Right hindlimb (tissue), 1 donor: ENCODE measurements at places on chromosomes 12 and 14.

GRCh38 chr14:51219473-51220448 is 20.3 kb upstream of the TMX1 start:
- no peak for DNase-seq

GRCh38 chr12:73529231-73529630 is 1008.4 kb upstream of the ATXN7L3B start:
- no peak for DNase-seq

DNA sequence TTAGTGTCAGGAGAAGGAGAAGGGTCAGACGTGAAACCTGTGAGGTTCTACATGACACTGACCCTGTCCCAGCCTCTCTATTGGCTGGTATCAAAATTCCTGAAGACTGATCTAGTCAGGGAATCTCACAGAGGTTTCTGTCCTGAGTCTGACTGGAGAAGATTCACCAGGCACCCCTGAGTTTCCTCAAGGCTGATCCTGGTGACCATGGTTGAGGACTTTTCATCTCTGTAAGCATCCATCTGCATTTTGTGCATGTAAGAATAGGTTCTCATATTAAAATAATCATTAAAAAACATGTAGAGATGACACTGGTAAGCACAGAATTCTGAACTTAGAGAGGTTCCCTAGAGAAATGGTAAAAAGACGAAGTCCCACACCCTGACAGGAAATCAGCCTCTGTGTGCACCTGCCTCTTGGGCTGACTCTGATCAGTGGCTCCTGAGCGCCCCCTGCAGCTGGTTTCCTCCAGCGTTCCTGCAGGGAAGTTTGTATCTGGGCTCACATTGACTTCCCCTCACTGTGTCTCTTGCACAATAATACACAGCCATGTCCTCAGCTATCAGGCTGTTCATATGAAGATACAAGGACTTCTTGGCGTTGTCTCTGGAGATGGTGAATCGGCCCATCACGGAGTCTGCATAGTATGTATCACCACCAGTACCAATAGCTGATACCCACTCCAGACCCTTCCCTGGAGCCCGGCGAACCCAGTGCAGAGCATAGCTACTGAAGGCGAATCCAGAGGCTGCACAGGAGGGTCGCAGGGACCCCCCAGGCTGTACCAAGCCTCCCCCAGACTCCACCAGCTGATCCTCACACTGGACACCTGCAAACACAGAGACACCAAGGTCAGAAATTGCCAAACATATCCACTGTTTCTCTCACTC is 991.9 kb downstream of the TMEM121 start:
- DNase-seq = no peak

DNA sequence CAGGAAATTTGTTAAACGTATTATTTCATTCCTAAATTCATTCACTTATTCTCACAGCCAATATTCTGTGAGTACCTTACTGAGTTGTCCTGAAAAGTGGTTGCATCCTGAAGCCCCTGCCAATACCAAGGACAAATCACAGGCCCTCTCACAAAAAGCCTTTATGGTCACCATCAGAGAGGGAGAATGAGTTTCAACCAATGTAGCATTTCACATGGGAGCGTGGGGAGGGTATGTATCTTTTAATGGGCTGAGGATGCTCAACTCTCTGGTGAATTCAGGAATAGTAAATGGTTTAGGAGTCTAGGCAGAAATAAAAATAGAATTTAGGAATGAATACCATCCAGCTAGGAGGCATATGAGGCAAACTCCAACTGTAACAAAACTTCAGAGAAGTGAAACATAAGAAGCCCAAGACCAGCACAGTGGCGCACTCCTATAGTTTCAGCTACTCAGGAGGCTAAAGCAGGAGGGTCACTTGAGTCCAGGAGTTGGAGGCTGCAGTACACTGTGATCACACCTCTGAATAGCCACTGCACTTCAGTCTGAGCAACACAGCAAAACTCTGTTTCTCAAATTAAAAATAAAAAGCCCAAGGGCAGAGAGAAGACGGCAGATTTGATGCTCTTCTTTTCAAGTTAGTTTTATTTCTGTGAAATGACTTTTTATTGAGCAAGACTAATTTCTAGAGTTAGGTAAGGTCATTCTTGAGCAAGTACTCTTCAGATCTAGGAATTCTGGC is 142.7 kb downstream of the HMGA2 start:
- no peak for DNase-seq

DNA sequence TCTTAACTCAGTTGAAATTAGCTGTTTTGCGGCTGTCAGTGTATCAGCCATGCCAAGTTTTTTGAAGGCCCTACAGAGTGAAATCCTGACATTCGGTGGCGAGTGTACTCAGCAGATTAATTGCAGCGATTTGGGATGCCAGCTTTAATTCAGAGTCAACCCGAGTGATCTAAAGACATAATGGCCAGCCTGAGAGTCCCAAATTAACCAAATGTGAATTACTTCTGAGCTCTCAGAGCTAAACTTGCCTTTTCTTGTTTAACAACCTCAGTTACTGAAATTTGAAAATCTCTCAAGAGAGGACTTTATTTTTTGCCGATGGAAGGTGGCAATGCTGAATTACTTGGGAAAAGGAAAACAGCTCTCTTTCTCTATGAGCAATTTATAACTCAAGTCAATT is 148.5 kb downstream of the GLT1D1 start:
- DNase-seq = no peak

DNA sequence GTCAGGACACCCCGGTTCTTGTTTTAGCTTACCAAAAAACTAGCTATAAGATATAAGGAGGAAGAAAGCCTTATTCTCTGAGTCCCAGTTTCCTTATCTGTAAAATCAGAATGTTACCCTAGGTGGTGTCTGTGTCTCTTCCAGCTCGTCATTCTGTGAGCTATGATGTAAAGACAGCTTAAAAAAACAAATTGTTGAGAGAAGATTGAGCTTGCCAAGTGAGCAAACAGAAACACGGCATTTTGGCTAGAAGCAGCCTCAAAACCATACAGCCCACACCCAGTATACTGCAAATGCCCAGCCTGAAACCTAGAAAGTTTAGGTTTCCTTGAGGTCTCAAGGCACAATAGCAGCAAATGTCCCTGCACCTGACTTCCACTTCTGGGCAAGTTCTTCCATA is 151.4 kb downstream of the SSPN start:
- no peak for DNase-seq

- DNase-seq = no peak
These were observed 13.3 kb upstream of the YBX3 start for GRCh38 chr12:10736463-10736862.

- peak; percentile 25 for DNase-seq
These were observed 28.6 kb downstream of the PACS2 start for GRCh38 chr14:105343194-105343593.

- DNase-seq = peak; percentile 44
These were observed 1330.7 kb upstream of the TMEM132C start for GRCh38 chr12:126936181-126936851.

DNA sequence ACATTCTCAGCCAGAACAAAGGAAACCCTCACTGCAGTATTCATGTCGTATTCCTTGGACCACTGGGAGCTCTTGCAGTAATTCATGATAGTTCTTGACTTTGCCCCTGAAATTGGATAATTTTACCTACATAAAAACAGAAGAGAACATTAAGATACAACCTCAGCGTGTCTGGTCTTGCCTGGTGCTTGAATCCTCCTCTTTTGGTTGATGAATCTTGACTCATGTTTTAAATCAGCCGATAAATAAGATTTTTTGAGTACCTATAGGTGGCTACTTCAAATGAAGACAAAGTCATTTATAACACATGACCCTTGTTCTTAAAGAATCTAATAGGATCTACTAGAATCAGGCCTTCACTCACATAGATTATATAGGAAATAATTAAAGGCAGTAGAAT is 221.0 kb downstream of the PTPRO start:
- DNase-seq = no peak

- no peak for DNase-seq
These were observed 79.0 kb downstream of the PITPNM2 start for GRCh38 chr12:123071857-123072256.

DNA sequence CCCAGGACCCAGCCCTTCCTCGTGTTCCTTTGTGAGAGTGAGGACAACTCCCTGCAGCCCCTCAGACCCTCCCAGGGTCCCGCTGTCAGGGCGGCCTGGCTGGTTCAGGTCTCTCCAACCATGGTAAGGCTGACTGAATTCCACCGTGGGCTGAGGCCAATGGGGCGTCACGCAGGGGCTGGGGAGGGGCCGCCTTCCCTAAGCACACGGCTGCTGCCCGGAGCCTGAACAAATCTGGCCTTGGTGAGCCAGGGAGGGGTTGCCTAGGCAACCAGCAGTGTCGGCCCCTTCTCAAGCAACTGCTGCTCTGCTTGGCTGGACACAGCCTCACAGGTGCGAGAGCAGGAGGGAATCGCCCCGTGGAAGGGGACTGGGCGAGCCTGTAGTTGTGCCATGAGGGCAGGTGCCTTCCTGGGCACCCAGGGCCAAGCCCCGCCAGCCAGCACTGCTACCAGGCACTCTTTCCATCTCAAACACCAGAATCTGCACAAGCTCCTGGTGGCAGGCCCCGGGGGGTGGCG is 37.0 kb upstream of the GALNT9 start:
- no peak for DNase-seq

DNA sequence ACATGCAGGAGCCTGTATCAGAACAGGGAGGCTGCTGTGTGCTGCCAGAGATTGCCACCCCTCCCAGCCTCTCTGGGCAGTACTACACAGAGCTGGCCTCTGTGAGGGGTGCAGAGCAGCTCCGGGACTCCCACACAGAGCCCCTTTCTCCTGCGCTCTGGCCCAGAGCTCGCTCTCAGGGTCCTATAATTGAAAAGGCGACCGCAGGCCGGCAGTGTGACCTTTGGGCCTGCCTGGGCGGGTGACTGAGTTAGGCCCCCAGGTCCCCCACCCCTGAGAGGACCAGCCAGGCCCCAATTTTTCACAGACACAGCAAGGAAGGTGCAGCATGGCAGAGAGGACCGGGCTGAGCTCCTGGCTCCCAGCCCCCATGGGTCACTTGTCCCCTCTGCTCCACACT is 136.4 kb downstream of the ZFP36L1 start:
- peak; percentile 17 for DNase-seq

- no peak for DNase-seq
These were observed 18.0 kb downstream of the MFAP5 start for GRCh38 chr12:8644345-8645248.

DNA sequence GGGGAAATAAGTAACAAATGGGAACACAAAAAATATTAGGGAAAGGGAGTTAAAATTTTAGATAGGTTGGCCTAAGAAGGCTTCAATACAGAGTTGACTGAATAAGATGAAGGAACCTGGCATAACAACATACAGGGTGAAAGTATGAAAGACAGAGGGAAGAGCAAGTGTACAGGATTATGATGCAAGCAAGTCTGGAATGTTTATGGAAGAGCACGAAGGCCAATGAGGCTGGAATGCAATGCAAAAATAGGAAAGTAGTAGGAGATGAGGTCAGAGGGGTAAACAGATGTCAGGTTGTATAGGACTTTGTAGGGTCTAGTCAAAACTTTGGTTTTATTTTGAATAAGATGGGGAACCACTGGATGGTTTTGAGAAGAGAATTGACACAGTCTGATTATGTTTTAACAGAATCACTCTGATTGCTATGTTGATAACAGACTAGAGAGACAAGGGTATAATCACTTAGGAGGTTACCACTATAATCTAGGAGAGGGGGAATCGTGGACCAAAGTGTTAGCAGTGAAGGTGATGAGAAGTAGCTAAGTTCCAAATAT is 96.8 kb downstream of the OSBPL8 start:
- no peak for DNase-seq

DNA sequence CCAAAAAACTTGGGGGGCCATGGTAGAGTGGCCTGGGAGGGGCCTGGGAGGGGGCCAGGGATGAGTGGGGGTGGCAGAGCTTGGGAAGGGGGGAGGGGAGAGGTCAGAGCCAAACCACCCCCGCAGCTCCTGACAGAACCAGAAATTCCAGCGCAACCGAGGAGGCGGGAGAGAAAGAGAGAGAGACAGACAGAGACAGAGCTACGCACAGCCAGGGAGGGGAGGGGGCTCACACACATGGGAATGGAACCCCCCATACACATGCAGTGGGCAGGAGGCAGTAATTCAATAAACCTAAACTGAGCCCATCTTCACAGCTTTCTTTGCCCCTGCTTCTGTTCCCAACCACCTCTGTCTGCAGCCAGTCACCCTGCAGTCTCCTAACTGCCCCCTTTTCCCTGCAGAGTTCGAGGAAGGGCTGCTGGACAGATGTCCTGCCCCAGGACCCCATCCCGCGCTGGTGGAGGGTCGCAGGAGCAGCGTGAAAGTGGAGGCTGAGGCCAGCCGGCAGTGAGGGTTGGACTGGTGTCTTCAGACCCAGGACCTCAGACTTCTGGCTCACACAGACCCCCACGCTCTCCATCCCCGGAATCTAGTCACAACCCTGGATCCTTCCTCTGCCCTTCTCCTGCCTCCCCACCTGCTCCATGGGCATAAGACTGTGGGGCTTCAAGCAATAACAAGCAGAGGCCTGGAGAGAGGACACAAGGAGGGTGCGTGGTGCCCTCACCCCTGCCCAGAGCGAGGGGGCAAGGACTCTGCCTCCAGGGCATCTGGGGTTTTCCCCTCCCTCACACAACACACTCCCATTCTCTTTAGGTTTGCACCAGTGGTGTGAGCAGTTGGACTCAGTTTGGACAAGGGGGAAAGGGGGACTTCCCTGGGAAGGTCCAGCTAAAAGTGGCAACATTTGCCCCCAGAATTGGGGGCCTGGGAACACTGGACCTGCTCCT is 5.6 kb downstream of the NAB2 start:
- DNase-seq = no peak

- DNase-seq = no peak
These were observed 9.2 kb upstream of the PLEKHD1 start for GRCh38 chr14:69475194-69475818.

DNA sequence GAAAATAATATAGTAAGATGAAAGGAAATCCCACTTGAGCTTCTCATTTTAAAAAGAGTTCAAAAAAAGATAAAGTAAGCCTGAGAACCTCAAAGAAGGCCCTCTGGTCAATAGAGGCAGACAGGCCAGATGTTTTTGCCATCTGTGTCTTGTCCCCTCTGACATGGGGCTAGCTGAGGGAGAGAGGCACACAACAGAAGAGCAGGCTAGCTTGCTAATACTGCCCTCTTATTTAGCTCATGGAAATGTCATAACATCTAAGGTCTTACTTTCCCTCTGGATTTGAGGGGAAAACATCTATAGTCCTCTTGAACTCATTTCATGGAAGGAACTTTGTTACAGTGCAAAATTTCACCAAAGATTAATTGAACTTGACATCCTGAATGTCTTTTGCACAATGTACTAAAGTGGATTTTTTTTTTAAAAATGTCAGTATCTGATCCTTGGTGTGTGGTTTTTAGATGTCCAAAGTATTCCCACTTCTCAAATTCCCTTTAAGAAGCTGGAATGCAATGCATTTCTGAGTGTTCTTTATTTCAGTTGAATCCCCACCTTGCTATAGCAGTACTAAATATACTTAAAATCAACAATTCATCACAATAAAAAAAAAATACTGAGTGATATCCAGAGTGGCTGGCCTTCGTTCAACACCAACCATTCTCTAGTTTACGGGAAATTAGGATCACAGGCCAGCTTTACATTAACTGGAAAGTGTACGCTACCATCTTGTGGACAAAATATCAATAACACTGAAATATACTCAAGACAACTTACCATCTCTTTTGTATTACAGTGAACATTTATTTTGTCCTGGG is 176.7 kb downstream of the PAH start:
- peak; percentile 55 for DNase-seq
